Amniotic epithelial cell (primary cell): ENCODE measurements at places on chromosomes 12 and 14.

GRCh38 chr14:58638231-58639197 lies 752 bp downstream of the DACT1 start:
- no peak for DNase-seq

- no peak for DNase-seq
These were observed 36.8 kb upstream of the PIWIL1 start for GRCh38 chr12:130300737-130301535.

DNA sequence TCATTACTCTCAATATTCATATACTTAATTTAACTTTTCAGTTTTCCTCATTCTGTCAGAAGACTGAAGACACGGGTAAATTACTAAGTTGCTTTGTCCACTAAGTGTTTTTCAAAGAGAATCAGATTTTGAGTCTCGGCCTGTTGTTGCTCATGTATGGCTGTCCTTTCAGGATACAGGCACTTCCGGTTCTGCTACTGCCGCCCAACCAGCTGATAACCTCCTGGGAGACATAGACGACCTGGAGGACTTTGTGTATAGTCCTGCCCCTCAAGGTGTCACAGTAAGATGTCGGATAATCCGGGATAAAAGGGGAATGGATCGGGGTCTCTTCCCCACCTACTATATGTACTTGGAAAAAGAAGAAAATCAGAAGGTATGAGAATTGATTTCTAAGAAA lies 28.3 kb upstream of the TEAD4 start:
- DNase-seq, result no peak

GRCh38 chr14:47917344-47917954 lies 242.0 kb upstream of the MDGA2 start:
- peak; percentile 19 for DNase-seq

GRCh38 chr14:61196792-61197191 lies 84.3 kb downstream of the TMEM30B start:
- no peak for DNase-seq

DNA sequence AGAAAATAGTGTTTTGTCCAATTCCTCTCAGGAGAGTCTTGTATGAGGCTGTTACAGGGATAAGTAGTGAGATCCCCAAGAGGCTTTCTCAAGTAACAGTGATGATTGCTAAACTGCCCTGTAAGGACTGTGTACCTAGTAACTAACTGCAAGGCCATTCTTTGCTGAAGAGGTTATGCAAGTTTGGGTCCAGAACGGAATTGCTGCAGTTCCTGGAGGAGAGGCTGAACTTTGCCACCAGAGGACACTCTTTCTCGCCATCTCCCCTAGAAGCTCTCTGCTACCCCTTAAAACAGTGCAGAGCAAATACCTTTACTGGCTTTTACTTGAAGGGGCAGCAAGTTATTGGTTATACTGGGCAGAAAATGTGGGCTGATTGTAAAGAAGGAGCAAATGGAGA lies 180.0 kb downstream of the RBM19 start:
- DNase-seq, result no peak

- peak; percentile 64 for DNase-seq
These were observed 7.0 kb upstream of the MAP1LC3B2 start for GRCh38 chr12:116551952-116552772.

DNA sequence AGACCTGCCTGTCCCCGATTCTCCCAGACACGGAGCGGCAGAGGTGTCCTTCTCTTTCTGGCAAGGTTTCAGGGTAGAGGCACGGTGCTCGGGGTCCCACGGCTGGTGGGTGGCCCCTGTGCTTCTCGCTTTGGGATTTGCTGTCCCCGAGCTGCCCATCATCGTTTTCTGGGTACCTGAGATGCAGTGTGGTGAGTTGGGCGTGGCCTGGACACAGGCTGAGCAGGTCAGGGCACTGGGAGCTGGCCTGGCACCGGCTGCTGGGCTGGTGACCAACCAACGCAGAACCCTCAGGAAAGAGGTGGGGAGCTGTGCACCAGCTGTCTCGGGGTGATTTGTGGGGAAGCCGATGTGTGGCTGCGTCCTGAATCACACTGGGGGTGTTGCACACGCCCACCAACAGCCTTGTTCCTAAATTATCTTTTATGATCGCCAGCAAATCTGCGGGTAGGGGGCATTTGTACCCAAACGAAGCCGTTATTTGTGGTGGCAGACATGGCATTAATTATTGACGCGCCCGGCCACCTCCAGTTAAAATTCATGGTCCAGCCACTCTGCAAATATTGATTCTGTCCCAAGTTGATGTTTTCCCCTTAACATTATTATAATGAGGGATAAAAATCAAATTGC lies 61.0 kb downstream of the KIF26A start:
- DNase-seq, result no peak

DNA sequence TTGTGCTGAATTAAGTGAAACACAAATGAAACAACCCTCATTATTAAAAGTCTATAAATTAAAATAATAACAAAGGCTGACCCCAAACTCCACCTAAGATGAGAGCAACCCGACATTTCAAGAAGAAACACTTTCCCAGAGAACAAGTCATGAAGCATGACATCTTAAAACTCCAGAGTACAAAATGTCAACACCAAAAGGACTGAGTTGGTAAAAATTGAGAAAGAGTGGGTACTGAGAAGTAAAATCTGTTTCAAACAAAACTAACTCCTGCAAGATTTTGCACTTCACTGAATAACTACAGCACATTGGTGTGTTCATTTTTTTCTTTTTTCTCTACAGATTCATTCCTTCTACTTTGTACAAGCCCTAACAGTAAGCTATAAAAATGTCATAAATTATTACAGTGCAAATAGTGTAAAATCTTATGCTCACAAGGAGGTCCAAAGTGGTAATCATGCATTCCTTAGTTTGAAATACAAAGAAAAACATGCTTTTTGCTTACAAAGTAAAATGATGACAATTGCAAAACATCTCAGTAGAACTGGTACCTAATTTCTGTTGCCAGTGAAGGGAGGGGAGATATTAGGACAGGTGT lies 31.8 kb downstream of the SLC35F4 start:
- DNase-seq, result no peak
